ENCODE measurements at places on chromosomes 5 and 9. TPM values are rescaled to one million over a fixed set of nuclear protein-coding genes. Genes with fewer than 3 reads are reported as not detected.

DNA sequence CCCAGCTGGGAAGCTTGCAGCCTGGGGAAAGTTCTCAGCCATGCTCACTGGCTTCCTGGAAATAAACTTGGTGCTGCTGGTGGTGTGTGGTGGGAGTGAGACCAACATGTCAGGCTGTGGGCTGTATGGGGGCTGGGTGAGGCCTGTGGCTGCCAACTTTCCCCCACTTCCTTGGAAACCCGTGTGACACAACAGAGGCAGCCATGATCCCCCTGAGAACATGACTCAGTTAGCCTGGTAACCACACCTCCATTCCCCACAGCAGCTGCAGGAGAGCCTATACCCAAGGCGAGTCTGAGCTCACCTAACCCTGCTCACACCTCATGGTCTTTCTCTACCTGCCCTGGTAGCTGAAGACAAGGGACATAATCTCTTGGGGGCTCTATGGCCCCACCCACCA, 72.7 kb upstream of the RGMB start:
- H3K27ac ChIP-seq: no peak overlapping the region
- DNase-seq: no peak
- H3K36me3 ChIP-seq: no peaks in the 10 kb centered on the region

DNA sequence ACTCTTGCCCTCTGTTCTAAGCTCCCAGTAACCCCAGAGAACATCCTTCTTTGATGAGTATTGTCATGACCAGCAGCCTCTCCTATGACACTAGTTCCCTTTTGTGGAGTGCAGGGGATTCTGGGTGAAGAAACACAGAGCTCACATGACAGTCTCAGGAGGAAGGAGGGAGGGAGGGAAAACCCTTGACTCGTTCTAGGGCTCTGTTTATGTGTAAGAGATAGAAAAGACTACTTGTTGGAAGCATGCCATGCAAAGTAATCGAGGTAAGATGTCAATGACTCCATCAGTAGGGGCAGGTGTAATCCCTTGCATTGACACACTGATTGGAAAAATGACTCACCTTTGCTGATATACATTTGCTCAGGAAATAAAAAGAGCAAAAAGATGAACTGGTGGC, 190.2 kb upstream of the ELL2 start:
- H3K4me1 ChIP-seq: no peaks in the 10 kb centered on the region
- no peak for DNase-seq
- H3K27ac ChIP-seq: no peak overlapping the region
- H3K27me3 ChIP-seq: no peaks in the 10 kb centered on the region
- no peak overlapping the region for H3K4me3 ChIP-seq
- no peaks in the 10 kb centered on the region for H3K36me3 ChIP-seq

GRCh38 chr9:136553581-136553980, 7.7 kb upstream of the NOTCH1 start:
- H3K4me3 ChIP-seq: no peak overlapping the region
- no peaks in the 10 kb centered on the region for H3K27me3 ChIP-seq
- DNase-seq: no peak
- no peak overlapping the region for H3K27ac ChIP-seq

DNA sequence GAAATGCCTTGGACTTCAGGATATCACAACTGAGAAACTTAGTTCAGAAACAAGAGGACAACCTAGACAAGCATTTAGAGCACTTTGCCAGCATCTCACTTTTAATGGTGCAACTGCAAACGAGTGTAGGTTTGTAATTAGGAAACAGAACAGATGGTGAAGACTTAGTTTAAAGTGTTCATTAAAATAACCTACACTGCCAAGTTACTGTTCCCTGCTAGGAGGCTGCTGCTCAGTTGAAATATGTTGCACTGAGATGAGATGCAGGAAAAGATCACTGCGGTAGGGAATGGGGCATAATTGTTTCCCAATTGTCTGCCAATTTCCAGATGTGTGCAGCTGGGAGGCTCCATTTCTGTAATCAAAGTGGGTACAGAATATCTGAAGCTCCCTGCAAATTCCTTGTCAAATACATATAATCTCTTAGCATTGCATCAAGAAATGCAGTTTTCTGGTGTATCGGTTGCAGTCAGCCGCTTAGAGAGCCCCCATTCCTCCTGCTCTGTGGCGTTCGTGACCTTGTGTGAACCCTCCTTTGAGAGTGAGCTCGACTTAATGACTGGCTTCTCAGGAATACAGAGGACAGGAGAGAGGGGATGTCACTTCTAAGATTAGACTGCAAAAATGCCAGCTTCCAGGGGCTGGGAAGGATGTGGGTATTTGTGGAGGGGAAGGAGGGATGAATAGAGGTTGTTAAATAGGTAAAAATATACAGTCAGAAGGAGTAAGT, 448.9 kb downstream of the MED10 start:
- no peaks in the 10 kb centered on the region for H3K36me3 ChIP-seq
- no peak overlapping the region for H3K27ac ChIP-seq
- DNase-seq: no peak
- no peaks in the 10 kb centered on the region for H3K4me1 ChIP-seq
- H3K4me3 ChIP-seq: no peak overlapping the region

- no peak overlapping the region for H3K4me3 ChIP-seq
- peaks cover 4% of the 10 kb centered on the region for H3K4me1 ChIP-seq
- no peak overlapping the region for H3K27ac ChIP-seq
- H3K36me3 ChIP-seq: peaks cover 10% of the 10 kb centered on the region
These were observed 2.5 kb upstream of the CDK9 start for GRCh38 chr9:127783111-127784008.

CD274 gene
- total RNA-seq: 21.4 TPM

GGTA1 gene
- 0.18 TPM for total RNA-seq

CTSL gene
- total RNA-seq: 94.9 TPM

SH3PXD2B gene
- 70.4 TPM for total RNA-seq

PTGES gene
- total RNA-seq: 1.2 TPM
